ENCODE measurements at places on chromosomes 2 and 18.

DNA sequence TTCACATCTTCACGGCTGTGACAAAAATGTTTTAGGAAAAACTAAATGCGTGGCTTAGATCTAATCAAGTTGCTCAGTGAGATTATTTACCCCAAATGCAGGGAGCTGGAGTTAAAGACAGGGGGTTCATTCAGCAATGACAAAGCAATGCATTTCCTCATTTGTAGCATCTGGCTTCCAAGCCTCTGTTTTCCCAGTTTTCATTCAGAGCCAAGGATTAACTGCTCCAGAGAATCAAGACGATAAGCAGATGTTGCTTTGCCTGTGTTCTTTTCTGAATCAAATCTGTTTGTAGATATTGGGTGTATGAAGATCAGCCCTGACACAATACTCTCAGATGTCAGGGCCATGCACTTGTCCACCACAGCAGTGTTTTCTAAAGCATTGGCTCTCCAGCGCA lies 147.4 kb upstream of the SIX2 start:
- no peak for DNase-seq

- no peak for DNase-seq
These were observed 20.6 kb downstream of the SERTAD2 start for GRCh38 chr2:64632835-64633819.

GRCh38 chr18:10852385-10853303 lies 296.7 kb downstream of the PIEZO2 start:
- no peak for DNase-seq

GRCh38 chr2:184363213-184363612 lies 235.1 kb upstream of the ZNF804A start:
- no peak for DNase-seq

DNA sequence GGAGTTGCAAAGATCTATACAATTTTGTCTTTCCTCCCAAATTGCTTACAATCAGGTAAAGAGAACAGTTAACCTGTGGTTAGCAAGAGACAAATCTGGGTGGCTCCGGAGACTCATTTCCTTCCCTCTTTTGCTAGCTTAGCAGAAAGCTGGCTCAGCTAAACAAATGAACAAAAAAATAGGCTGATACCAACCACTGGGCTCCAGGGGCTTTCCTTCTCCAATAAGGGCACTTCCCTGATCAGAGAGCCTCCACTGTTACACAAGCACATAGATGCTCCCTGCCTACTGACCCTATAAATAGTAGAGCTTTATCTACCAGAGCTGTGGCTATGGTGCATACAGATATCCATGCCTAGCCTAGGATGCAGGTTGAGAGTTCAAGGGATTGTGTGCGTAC lies 90.1 kb upstream of the ARL5A start:
- DNase-seq, result no peak

- no peak for DNase-seq
These were observed 60.3 kb upstream of the UPP2 start for GRCh38 chr2:158041400-158041799.

DNA sequence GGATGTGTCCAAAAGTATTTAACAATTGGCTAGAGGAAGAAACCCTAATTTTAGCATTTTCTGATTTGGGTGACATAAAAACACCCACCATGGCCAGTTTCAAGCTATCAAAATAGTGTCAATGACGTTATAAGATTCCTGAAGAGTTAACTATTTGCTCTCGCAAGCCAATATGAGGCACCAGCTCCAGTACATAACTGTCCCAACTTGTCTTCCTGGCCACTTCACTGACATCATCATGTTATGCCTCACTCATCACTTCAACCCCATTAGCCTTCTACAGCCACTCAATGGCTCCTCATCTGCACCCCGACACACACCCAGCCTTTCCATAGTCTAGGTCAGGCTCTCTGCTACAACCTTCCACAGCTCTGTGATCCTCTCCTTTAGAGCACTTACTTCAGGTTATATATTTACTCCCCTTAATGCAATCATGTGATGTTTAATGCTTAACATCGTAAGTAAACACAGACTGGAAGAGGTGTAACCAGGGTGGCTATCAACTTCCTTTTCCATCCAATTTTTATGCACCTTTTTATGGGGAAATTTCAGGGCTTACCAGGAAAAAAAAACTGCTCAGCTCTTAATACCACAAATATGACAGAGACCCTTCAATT lies 158.7 kb downstream of the VWC2L start:
- no peak for DNase-seq

DNA sequence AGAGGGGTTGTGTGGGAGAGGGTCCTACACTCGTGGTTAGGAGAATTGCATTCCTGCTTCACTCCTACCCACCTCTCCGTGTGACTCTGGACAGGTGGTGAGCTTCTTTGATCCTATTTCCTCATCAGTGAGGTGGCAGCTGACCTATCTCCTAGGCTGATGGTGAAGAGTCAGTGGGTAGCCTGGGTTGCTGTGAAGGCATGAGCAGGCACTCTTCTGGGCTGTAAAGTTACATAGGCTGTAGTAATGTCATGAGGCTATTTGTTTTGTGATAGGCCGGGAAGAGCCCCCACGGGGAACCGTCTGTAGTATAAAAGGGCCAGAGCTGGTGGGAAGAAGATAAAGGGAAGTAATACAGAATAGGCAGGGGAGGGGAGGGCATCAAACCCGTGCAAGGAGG lies 83.8 kb downstream of the TMEM247 start:
- DNase-seq, result no peak

GRCh38 chr2:157245846-157246764 lies 11.4 kb upstream of the GALNT5 start:
- DNase-seq, result peak; percentile 57

DNA sequence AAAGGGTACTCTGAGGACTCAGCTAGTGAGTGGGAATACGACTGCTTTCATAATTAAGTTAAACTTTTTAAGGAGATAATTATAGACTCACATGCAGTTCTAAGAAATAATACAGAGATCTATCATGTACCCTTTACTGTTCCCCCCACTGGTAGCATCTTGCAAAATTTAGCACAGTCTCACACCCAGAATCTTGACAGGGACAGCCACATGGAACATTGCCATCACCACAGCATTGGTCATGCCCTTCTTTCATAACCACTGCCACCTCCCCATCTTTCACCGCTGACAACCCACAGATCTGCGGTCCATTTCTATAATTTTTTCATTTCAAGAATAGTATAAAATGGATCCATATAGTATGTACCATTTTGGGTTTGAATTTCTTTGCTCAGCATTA lies 37.8 kb downstream of the ARHGEF4 start:
- no peak for DNase-seq

- DNase-seq, result no peak
These were observed 94.1 kb downstream of the GBX2 start for GRCh38 chr2:236073867-236074655.

GRCh38 chr2:240787521-240788472 lies 32.2 kb downstream of the KIF1A start:
- no peak for DNase-seq

GRCh38 chr2:212537726-212538304 lies 787 bp downstream of the ERBB4 start:
- DNase-seq, result no peak

DNA sequence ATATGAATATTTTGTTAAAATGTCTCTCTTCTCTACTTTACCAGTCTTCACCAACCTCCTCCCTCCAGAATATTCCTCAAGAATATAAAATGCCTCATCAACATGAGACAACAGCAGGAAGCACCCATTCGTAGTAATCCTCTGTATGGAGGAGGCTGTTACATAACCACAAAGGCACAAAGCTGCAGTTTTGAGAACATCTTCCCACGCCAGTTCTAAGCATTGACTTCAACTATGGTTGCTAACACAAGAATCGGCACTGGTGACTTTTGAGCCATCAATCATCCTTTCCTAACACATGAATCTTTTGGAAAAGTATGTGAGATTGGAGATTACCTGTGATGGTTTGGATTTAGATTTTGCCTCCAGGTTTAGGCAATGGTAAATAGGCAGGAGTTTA lies 54.9 kb upstream of the CYP1B1 start:
- no peak for DNase-seq

- DNase-seq, result peak; percentile 35
These were observed 11.4 kb downstream of the OSGEPL1 start for GRCh38 chr2:189751080-189751658.

DNA sequence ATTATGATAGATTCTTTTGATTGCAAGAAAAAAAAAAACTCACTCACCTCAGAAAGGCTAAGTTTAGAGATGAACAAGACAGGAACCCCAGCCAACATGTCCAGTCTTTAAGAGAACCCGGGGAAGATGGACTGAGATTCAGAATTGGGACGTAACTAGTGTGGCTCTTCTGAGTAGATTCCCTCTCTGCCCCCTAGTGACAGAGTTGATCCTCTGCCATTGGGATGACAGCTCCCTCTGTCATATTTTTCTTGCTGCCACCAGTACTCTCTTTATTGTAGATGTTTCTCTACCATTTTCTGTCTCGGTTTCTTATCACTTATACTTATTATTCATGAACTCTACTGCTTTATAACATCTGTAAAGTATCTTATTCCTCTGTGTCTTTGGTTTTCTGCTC lies 77.7 kb downstream of the GULP1 start:
- DNase-seq, result peak; percentile 48

DNA sequence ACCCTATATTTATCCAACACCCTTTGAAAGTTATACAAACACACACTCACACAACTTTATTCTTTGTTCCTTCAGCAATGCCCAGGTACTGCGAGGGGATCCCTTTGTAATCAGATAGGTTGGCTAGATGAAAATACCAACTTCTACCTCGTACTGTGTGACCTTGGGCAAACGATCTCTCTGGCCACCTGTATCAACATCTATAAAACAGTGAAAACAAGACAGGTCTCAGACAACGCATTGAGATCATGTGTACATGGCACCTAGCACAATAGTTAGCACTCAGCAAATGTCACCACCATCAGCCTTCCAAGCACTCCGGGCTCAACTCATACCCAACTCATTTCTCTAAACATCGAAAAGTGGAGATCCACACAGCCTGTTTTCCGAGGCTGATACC lies 118.4 kb upstream of the PPP1CB start:
- no peak for DNase-seq

DNA sequence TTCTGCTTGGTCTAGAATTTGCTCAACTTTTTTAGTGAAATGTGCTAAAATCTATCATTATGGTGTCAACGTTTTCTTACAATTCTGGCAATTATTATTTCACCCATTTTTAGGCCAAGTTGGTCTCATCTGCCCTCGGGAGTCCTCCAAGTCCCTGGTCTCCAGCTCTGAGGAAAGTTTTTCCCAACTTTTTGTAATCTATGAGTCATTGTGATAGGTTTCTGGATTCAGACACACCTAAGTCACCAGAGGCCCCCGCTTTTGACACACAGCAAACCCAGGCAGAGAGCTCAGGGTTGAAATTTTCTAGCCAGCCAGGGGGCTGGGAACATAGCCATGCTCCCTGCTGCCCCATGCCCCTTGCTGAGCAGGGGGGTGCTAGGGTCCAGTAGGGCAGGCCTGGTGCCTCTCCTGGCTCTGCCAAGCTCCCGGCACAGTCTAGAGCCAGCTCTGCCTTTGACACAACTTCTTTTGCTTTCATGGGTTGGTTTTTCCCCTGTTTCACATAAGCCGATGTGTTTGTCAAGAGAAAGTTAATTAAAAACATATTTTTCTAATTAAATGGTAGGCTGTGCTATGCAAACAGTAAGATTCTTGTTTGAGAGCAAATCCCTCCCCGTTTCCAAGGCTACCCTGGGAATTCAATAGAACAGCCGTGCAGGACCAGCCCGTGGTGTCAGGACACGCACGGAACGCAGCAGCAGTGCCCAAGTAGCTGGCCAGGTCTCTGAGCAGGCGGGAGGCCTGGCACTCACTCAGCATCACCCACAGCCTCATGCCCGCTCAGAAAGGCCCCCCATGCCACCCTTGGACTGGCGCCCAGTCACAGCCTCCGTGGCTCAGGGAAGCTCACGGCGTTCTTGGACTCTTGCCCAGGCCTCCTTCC lies 25.5 kb upstream of the SNED1 start:
- DNase-seq, result no peak

DNA sequence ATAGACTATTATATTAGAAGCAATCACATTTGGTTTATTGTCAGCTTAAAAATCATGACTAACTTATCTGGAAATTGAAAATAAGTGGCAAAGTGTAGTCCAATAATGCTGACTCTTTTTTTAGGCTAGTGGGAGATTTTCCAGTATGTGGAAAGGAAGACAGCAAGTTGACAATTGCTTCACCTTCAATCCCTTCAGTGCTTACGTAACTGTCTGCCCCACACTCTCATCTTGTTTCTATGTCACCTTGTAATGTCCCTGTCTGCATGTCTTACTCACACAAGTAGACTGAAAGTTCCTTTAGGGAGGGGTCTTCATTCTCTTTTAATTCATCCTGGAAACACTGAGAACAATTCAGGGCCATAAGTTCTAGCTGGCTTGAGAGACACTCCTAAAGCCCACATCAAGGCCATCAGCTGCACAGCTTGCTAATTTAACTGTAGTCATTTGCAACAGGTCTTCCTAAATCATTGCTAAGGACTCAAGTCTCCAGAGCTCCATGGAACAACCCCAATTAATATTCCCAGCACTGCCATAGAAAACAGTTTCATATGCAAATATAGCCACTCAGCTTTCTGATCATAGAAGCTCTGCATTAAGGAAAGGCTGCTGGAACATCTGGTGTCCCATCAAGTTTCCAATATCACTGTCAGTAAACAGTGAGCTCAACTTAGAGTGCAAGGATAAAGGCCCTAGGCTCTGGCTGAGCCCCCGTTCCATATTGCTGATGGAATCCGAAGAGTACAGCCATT lies 230.5 kb downstream of the ETAA1 start:
- no peak for DNase-seq

GRCh38 chr2:102016399-102016955 lies 24.7 kb downstream of the IL1R2 start:
- no peak for DNase-seq

GRCh38 chr2:202769201-202769600 lies 102.4 kb downstream of the ICA1L start:
- DNase-seq, result no peak

GRCh38 chr18:8139127-8139527 lies 470.1 kb upstream of the RAB12 start:
- DNase-seq, result no peak

DNA sequence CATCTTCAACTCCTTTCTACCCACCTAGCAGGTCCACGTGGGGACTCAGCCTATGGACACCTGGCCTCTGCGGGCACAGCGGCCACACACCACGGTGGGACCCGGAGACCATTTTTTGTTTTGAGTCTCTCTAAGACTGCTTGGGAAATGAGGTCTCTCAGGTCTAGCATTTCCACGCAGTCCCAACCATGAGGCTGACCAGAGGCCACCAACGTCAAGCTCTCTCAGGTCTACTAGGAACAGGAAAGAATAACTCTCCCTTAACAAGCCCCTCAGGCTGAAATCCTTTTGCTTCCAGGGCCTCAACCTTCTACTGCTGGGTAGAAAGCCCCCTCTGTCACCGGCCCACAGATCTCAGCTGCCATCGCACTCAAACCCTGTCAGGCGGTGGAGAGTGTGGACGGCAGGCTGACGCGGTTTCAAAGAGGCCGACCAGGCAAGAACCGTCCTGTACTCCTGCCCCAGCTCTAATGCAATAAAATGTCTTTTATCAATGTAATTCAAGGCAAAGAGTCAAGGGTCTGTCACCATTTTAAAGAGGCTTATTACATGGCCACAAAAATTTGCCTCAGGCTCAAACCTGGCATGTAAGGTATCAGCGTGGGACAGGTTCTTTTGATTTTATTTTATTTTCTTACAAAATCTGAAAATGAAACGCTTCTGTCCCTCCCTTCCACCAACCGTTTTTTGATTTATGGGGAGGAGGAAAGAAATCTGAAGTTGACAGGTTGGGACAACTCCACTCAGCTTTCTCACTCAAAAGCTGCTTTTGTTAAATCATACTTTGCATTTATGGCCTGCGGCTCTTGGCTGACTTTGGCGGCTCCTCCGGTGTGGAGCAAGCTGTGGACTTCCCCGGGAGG lies 74.0 kb downstream of the BCL11A start:
- DNase-seq, result no peak

All from urothelium cell line (cell line).